Neuronal stem cell (in vitro differentiated cells): ENCODE measurements at places on chromosomes 5 and 9.

DNA sequence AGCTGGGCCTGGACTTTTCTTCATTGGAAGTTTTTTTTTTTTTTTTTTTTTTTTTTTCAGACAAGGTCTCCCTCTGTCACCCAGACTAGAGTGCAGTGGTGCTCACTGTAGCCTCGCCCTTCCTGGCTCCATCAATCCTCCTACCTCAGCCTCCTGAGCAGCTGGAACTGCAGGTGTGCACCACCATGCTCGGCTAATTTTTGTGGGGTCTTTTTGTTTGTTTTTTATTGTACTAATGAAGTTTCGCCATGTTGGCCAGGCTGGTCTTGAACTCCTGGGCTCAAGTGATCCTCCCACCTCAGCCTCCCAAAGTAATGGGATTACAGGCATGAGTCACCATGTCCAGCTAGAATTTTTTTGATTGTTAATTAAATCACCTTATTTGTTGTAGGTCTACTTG is 3.6 kb downstream of the DNAJC18 start:
- no peak for DNase-seq

GRCh38 chr5:98986587-98986986 is 57.8 kb upstream of the CHD1 start:
- no peak for DNase-seq

DNA sequence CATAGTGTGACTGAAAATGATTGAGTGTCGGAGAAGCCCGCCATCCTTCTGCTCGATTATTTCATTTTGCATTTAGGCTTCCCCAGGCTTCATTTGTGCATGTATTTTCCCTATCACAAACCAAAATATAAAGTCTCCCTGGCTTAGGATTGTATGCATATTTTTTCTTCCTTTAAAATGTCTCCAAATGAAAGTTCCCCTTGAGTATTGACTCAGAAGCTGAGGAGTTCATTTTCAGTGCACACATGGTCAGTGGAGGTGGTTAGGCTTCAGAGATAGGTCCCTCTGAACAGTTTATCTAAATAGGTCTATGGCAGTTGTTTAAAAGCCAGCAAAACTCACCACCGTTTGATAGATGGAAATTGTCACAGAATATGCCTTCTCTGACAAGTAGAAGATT is 97.2 kb downstream of the TLE4 start:
- no peak for DNase-seq

- no peak for DNase-seq
Measured at GRCh38 chr9:96135753-96136290, 166.2 kb downstream of the HSD17B3 start.

- DNase-seq = no peak
Measured at GRCh38 chr5:177304392-177305119, 957 bp downstream of the PRELID1 start.

DNA sequence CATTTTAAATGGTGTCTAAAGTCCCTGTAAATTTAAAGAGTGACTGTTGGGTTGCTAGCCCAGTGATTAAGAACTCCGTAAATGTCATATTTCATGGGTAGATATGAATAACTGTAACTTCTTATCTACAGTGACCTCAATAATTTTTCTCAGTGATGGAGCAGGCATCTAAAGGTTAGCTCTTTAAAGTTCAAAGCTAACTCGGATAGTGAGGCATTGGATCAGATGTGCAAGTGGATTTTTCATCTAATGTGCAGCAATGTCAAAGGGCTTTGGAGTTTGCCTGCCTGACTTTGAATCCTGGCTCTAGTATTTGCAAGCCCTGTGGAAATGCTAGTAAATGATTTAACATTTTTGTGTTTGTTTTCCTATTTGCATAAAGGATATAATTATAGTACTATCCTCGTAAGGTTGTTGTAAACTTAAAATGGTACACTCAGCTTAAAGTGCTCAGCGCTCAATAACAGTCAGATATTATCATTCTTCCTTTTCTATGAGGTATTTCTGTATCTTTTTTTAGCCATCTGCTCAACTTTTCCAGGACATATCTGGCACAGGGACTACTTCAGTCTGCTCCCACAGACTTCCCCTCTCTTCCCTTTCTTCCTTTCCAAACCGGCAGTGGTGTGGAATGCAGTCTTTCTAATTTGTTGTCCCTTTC is 163.7 kb upstream of the ELL2 start:
- no peak for DNase-seq

DNA sequence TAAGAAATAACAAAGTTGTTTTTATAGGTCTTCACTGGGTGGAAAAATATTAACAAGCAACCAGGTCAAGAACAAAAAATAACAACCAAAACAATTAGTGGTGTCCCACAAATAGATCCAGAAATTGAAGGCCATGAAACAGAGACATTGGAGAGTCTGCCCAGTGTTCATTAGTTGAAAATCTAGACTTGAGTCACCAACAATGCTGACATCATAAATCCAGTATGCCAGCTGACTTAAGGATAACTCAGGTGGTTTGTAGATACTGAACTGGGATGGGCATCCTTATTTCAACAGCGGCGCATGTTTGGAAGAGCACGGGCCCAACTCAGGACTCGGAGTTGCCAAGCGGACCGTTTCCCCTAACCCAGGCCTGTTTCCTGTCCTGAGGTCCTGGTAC is 80.7 kb upstream of the TNFAIP8 start:
- DNase-seq = no peak

GRCh38 chr9:20854444-20854843 is 170.4 kb downstream of the FOCAD start:
- DNase-seq = no peak

GRCh38 chr5:1505506-1506241 is 18.1 kb downstream of the LPCAT1 start:
- DNase-seq = no peak

- DNase-seq = no peak
Measured at GRCh38 chr5:174831031-174831660, 106.8 kb downstream of the MSX2 start.

- no peak for DNase-seq
Measured at GRCh38 chr9:133153227-133154096, 10.3 kb downstream of the GBGT1 start.

DNA sequence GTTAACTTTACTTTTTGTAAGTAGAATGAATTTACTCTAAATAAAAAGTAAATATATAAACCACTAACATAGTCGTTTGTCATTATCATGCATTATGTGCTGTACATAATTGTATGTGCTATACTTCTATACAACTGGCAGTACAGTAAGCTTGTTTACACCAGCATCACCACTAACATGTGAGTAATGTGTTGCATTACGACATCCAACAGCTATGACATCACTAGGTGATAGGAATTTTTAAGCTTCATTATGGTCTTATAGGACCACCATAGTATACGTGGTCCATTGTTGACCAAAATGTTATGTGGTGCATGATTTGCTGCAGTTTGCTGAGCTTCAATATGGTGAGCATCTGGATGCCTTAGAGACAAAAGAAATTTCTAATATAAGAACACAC is 819.1 kb upstream of the GRAMD2B start:
- no peak for DNase-seq

DNA sequence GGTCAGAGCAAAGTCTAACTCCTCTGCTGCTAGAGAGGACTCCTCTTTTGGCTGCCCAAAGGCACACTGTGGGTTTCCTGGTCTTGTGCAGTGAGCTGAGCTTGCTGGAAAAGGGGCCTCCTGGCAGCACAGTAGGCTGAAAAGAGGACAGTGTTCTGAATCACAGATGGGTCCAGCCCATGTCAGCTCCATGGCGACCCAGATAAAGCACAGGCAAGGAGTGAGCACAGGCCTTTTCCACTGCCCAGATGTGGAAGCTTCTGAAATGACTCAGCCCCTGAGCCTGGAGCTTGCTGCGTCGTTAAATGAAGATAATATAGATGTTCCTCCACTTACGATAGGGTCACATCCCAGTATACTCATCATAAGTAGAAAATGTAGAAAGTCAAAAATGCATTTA is 8.1 kb downstream of the CCDC180 start:
- DNase-seq = no peak

DNA sequence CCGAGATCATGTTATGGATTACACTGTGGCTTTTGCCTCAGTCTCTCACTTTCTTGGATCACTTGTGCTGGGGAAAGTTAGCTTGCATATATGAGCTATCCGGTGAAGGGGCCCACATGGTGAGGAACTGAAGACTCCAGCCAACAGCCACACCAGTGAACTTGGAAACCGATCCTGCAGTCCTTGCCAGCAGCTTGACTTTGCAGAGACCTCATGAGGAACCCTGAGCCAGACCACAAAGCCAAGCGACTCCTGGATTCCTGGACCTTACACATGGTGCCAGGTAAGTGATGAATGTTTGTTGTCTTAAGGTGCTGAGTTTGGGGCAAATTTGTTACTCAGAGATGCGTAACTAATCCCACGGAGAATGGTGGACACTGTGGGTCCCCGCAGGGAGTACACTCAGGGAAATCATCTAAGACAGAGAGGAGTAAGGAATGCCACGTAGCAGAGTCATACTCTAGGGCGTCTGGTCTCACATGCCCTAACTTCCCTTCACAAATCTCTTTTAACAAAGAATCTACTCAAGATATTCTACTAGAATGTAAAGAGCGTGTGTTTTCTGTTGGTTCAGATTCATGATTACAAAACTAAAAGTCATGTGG is 76.5 kb upstream of the PJA2 start:
- DNase-seq = no peak

GRCh38 chr9:34994260-34994899 is 4.8 kb downstream of the DNAJB5 start:
- DNase-seq = no peak

DNA sequence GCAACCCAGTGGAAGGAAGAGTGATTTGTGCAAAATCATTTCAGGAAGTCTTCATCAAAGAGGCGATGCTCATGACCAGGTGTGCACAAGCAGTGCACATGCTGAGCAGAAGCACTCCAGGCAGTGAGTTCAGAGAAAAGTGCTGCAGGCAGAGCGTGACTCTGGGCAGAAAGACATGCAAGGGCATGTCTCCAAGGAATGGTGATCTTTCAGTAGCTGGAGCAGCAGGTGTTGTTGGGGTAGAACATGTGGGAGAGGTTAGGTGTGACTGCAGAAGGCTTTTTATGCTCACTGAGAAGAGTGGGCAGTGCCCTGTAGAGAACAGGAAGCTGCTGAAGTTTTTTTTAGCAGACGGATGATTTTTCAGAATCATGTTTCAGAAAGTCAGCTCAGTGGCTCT is 545.4 kb upstream of the TLE4 start:
- no peak for DNase-seq

DNA sequence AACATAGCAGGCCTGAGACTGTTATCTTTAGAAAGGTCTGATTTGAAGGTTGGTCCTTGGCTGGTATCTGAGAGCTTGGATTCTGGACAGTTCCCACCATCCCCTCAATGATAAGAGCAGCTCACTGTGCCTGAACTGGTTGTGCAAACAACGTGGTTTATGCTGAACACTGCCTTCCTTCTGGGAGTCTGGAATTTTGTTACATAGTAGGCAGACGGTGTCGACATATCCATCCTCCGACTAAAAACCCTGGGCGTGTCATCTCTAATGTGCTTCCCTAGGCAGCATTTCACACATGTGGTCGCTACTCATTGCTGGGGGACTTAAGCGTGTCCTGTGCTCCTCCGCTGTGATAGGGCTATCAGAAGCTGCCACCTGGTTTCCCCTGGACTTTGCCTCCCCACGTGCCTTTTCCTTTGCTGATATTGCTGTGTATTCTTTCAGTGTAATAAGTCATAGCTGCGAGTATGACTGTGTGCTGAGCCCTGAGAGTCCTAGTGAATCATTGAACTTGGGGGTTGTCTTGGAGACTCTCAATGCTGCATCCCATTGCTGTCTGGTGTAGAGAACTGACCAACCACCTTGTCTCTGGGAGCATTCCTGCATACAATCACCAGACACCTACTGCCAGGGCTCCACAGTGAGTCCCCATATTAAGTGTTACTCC is 119.1 kb upstream of the TBC1D2 start:
- no peak for DNase-seq

DNA sequence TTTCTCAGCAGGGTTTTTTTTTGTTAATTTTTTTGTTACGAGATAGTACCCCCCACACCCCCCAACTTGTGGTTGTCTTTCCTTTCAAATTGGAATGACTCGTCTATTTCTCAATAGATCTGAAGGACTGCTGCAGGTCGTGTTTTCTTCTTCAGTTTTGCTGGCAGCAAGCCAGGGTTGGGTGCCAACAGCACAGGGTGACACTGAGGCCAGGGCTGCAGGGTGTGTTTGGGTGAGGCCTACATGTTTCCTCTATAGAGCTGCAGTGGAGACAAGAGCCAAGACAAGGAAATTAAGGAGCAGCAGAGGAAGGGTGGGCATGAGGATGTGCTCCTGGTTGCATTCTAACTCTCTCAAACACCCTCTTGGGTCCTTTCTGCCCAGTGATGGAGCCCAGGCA is 52.2 kb downstream of the NXNL2 start:
- no peak for DNase-seq

DNA sequence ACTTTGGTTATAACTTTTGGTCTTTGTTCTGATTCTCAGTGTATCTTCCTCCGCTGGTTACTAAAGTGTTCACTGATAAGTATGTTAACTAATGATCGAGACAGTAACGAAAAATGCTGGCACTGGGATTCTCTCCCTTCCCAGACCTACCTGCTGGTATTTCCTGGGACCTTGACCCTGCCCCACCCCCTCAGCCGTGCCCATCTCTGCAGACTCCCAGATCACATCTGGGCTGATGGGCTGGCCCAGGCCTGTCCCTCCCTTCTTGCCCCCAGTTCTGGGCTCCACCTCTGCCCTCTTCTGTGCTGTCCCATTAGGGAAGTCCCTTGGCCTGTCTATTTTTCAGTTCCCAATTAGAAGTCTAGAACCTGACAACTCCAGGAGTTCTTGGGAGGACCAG is 46.9 kb downstream of the NEURL1B start:
- no peak for DNase-seq

DNA sequence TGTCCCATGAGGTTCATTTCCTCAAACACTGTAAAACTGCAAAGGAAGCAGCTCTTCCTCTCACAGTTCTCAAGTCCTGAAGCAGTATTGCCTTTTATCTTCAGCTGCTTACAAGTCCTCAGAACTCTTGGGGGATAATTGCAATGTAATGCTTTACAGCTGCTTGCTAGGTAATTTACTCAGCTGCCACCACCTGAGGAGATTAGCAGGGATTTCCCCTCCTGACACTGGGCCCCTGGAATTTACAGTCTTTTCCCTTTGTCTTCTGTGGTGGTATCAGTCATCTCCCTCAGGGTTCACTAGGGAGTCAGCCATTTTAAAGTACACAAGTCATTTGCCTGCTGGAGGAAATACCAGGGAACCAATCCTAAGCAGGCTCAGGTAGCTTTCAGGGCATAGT is 754.3 kb upstream of the GRAMD2B start:
- DNase-seq = no peak

DNA sequence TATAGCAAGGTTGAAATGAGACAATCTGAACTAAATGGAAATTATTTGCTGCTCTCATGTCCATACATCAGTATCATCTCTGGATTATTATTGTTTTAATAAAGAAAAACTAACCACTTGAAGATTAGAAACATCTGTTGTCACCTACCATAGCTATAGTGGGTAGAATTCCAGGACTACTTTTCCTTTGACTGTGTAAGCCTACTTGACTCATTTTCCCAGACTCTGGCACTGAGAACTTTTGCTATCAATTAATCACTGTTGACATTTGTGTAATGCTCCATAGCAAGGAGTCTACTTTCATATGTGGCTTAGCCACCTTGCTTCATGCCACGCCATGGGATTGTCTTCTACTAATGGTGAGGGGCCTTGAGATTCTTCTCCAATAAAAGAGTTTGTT is 59.9 kb upstream of the ARRDC3 start:
- DNase-seq = no peak
